ENCODE measurements at places on chromosomes 3 and 15.

- no peak for DNase-seq
These were observed 28.6 kb downstream of the RLBP1 start for GRCh38 chr15:89192766-89193165.

DNA sequence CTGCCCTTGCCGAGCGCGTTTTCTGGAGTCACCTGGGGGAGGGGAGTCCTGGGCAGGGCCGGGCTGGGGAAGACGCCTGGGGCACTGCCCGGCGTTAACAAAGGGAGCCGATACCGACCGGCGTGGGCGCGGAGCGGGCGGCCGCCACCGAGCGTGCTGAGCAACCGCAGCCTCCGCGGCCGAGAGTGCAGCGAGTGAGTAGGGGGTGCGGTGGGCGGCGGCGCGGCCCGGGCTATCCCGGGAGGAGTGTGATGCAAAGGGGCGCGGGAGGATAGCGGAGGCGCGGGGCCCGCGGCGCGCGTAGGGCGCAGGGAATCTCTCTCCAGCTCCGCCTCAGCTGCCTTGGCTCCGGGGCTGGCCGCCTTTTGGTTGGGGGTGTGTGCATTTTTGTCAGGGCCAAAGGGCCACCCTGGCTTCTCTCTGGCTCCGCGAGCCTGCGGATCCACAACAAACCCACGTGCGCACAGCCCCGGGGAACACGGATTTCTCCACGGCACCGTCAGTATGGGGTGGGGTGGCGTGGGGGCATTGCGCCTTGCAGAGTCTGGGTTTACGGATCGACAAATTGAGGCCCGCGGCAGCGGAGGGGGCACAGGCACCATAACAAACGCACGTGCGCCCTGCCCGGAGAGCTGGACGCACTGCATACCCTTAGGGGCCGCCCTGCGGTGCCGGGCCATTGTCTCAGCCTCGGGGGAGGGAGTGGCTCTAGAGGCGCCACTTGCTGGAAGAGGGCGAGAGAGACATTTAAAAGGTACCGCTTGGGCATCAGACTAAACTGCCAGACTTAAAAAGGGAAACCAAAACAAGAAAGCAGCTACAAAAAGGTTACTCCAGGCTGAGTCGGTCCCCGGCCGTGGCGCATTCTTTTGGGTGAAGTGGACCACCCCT lies 560 bp downstream of the ST6GAL1 start:
- peak; percentile 78 for DNase-seq

DNA sequence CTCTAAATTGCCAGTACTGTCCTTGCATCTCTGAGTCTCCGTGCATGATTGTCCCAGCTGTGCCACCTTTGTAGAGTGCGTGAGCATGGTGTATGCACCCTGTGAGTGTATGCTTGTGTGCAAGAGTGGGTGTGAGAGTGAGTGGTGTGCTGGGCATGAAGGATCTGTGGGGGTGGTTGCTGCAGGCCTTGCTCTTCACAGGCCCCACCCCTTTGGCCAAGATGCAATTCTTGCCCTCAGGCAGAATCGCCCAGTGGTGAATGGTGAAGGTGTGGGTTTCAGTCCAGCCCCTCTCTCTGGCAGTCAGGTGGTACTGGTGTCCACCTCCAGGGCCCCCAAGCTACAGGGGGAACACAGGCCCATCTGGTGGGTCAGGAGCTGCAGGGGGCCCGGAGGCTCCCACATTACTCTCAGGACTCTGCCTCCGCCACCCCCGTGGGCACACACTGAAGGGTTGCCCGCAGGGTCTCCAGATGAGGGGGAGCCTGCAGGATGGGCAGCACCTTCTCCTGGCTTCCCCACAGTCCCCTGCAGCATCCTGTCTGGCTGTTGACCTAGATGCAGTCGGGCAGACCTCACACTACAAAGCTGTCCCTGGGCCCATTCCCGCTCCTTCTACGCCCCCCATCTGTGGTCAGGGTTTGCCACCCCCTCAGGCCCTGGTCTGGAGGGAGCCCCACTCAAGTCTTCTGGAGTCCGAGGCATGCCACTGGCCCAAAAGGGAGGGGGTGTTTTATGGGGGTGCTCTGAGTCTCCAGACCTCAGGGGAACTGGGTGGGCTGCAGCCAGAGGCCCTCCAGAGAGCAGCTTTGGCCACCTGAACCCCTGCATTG lies 8.3 kb upstream of the ROPN1B start:
- no peak for DNase-seq

DNA sequence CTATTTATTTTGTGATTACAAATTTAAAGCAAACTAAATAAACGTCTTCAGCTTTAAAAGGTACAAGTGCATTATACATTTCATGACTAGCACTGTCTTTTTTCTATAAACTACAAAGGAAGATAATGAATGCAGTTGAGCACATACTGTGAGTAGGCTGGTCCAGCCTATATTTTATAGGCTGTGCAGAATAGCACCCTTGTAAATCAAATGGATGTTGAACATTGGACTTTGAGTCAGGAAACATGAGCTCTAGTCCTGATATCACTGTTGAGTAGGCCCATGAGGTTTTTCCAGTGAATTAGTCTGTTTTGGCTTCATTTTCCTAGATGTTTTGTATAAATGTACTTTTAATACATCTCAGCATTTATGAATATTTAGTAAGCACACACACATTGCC lies 447.3 kb upstream of the KCNMB2 start:
- no peak for DNase-seq

- no peak for DNase-seq
These were observed 8.0 kb upstream of the SLC22A13 start for GRCh38 chr3:38257583-38257982.

GRCh38 chr15:74060251-74060650 lies 22.1 kb downstream of the GOLGA6A start:
- DNase-seq: no peak

DNA sequence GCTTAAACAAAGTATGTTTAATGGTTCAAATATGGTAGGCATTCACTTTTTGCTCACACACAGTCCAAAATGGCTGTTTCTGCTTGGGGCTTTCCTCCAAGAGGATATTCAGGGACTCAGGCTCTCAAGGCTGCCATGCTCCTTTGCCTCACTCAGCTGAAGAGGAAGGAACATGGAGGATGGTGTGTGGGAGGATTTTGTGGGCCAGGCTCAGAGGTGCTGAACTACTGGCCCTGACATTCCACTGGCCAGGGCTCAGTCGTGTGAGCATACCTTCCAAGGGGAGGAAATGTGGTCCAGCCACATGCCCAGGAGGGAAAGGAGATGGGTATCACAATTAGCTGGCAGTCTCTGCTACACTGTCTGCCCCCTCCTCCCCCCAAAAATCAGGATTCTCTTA lies 8.7 kb downstream of the PXYLP1 start:
- DNase-seq: no peak

GRCh38 chr15:85726454-85726853 lies 68.3 kb downstream of the KLHL25 start:
- DNase-seq: no peak

GRCh38 chr3:126646674-126647073 lies 8.2 kb downstream of the TXNRD3 start:
- no peak for DNase-seq

DNA sequence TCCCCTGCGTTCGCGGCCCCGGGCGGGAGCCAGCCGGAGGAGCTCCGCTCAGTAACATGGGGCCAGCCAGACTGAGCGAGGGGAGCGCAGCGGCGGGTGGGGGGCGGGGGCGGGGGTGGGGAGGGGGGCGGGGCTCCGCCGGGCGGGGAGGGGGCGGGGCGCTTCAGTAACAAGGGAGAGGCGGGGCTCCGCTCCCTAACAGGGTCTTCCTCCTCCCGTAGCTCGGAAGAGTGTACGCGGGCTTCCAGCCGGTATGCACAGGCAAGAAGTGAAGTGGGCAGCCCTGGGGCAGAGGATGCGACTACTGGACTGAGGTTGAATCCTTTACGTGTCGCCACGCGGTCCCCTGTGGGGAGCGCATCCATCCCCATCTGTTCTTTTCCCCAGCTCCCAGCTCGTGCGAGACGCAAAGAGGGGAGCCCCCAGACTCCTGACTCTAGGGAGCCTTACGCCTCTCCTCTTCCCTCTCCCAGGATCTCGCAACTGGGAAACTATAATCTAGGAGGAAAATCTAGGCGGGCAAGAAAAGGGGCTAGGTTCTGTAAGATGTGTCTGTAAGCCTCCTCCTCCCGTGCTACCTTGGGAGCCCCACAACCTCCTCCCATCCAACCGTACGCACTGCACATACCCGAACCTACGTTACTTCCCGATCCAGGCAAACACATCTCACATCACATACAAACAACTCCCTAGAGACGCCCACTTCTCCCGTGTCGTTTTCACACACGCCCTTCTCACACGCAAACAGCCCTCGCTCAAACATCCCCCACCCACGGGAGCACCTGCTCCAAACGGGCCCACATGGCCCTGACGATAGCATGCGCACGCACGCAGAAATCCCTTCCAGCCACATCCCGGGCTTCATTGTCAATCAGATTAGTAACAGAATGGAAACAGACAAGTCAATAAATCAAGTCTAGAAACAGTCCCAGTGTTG lies at the start of gene SHF:
SHF (minus strand) TSS at position 73 of the 937 bp plus-strand sequence; CDS start at position 58, 15 bp downstream.
- peak; percentile 76 for DNase-seq

DNA sequence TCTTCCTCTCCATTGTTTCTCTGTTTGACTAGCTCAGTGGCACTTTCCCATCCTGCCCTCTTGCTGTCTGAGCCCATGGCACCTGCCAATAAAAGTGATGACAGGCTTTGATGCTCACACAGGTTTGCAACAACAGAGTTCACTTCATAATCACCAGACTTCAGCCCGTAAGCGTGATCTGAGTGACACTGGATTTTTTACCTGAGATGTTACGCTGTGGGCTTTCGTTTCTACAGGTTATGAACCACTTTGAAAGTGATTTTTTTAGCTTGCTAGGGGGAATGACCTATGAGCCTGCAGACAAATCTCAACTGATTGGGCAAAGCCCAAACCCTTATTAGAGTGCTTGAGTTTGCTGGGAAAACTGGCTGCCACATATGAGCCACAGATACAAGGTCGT lies 173.9 kb upstream of the ICE2 start:
- no peak for DNase-seq

- DNase-seq: no peak
These were observed 150.7 kb downstream of the KLF13 start for GRCh38 chr15:31477301-31477700.

GRCh38 chr3:134864636-134865035 lies 69.6 kb downstream of the EPHB1 start:
- DNase-seq: no peak

DNA sequence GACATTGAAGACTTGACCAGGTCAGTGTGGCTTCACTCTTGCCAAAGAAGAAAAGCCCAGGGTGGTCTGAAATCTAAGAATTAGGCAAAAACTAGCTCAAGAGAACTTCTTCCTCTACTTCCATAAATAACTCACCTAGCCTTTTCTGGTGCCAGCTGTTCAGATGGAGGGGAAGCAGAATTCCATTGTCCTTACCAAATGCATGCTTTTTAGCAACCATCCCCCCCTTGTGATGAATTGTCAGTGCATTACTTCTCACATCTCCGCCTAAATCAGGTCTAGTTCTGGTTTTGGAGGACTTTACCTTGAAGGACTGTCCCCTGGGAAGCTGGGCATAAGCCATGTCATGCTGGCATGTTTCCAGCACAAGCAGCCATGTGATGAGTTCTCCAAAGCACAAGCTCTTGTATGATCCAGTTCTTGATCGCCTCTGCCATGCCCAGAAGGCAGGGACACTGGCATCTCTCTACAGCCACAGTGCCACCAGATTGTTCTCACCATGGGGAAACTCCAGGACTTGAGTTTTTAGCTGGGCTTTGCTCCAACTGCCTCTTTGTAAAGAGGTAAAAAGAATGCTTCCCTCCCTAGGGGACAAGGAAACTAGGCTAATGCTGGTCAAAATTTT lies 96.4 kb upstream of the IL12A start:
- no peak for DNase-seq

- no peak for DNase-seq
These were observed 40.6 kb upstream of the RBMS3 start for GRCh38 chr3:29240248-29240647.

- no peak for DNase-seq
These were observed 13.0 kb upstream of the SLC28A1 start for GRCh38 chr15:84871428-84871985.

DNA sequence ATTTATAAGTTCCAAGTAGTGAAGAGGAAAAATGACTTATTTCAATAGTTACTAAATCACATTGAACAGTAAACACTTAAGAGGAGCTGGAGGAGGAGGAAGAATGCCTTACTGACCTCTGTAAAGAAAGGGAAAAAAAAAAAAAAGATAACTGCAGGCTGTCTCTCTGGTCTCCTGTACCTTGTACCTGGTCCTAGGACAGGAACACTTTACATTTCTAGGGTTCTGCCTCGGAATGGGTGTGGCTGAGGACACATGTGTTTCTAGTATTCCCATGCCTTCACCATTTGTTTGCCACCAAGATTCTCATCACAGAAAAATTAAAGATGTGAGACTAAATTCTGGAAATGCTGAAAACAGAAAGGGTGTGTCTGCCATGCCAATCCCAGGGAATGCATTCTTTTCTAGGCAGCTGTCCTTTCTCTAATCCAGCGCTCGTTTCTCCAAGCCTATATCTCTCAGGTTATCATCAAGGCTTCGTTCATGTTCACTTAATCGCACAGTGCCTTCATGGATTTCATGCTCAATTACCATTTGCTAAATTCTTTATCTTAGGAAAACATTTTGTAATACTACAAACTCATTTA lies 1208.3 kb downstream of the OTOL1 start:
- DNase-seq: no peak

GRCh38 chr3:24198728-24199127 lies 253.6 kb downstream of the NR1D2 start:
- no peak for DNase-seq

DNA sequence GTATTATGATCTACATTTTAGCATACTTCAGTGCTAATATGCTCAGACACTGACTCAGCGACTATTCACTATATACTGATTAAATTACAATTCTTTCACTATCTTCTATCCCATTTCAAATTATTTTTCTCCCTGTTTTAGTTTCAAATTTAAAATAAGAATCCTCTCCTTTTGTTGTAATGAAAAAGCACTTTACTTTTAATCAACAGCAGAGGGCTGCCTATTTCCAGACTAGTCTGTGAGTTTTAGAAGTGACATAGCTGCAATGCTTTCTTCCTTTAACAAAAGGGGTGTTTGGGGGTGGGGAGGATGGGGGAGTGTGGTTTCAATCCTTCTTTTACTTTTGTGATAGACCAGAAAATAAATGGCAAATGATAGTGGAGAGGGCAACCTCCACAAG lies 2.4 kb downstream of the NEDD4 start:
- no peak for DNase-seq

GRCh38 chr3:8837162-8837561 lies 67.7 kb upstream of the OXTR start:
- DNase-seq: no peak

GRCh38 chr3:107674371-107674770 lies 151.6 kb downstream of the BBX start:
- no peak for DNase-seq

DNA sequence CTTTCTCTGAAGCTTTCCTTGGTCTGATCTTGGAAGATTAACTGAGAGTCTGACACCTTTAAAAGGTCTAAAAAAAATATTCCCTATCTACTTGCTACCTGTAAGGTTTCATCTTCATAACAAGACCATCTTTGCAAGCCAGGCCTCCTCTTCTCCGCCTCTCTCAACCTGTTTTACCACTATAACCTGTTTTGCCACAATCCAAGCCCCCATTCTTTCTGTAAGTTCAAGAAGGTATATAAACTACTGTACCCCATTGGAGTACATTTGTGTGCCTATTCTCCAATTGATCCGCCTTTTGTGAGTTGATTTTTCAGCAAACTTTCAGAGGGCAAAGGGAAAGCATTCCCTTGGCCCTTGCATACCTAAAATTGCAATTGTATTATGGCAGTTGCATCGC lies 319.3 kb upstream of the NECTIN3 start:
- no peak for DNase-seq

All from CD4-positive, alpha-beta T cell treated with Interleukin-1 beta for 1 hour (primary cell).